ENCODE measurements at places on chromosomes 7 and 10.

- DNase-seq: no peak
Observed at GRCh38 chr7:30721211-30721610, 30.7 kb upstream of the INMT start.

- no peak for DNase-seq
Observed at GRCh38 chr7:128380483-128381106, 19.1 kb upstream of the PRRT4 start.

- no peak for DNase-seq
Observed at GRCh38 chr7:86768394-86768793, 124.7 kb downstream of the GRM3 start.

DNA sequence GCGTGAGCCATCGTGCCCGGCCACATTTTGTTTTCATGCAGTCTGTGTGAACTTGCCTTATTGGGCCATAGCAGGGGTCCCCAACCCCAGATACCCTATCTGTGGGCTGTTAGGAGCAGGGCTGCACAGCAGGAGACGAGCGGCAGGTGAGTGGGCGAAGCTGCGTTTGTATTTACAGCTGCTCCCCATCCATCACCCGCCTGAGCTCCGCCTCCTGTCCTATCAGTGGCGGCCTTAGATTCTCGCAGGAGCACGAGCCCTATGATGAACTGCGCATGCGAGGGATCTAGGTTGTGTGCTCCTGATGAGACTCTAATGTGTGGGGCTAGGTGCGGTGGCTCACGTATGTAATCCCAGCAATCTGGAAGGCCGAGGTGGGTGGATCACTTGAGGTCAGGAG is 293.9 kb downstream of the CAMK1D start:
- no peak for DNase-seq

DNA sequence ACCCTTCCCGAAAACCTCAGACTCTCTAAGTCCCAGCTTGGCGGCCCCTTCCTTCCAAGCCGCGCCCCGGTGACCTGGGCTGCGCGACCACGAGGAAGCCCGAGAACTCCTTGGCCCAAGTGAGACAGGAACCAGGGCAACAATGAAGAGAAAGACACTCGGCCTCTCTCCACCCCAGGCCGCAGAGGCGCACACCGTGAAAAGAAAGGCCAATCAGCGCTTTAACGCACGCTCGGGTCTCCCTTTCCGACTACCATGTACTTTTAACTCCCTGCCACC is 166.4 kb upstream of the PPP1R3A start:
- no peak for DNase-seq
